ENCODE measurements at places on chromosomes 12 and 14. TPM values are rescaled to one million over a fixed set of nuclear protein-coding genes. Genes with fewer than 3 reads are reported as not detected.

FOXA1 gene
- polyA plus RNA-seq = 1.4 TPM

ERG28 gene
- 10.9 TPM for polyA plus RNA-seq

PIWIL1 gene
- polyA plus RNA-seq = not detected

DNA sequence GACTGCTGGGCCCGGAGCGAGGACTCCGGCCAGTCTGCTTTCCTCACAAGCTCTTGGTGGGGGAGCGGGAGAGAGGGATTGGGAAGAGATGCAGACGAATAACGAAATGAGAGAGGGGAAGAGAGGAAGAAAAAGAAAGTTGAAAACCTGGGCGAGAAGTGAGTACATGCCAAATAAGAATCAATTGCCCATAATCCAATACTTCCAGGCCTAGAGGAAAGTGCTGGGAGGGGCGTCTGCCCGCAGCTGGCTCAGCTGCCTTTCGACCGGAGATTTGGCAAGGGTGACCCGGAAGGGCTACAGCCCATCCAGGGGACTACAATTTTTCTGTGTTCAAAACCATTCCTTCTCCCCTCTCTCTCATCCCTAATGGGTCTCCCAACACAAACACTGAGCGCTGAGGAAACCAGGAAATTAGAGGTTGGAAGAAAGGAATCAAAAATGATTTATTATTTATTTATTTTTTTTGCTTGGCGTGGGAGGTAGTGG is 4.9 kb downstream of the NKX2-1 start:
- no peak overlapping the region for H3K27ac ChIP-seq
- no peak for DNase-seq
- no peaks in the 10 kb centered on the region for H3K36me3 ChIP-seq
- no peaks in the 10 kb centered on the region for H3K4me1 ChIP-seq

ABCD2 gene
- 0.03 TPM for polyA plus RNA-seq

GSG1 gene
- not detected for polyA plus RNA-seq

DNA sequence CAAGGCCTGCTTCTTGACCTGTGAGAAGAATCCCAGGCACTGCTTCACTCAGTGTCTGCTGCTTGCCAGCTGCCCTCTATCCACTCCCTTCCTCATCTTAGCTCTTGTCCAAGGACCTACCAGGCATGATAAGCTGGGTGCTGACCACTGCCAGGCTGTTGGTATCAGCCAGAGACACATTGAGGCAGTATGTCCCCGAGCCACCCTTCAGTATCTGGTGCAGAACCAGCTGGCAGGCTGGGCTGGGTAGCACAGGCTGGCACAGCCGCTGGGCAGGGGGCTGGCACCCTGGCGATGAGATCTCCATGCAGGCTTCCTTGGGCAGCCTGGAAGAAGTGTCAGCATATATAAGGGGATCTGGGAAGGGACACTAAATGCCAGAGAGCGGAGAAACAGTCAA is 10.5 kb downstream of the PMEL start:
- no peak for DNase-seq
- no peaks in the 10 kb centered on the region for H3K4me1 ChIP-seq
- no peak overlapping the region for H3K27ac ChIP-seq
- H3K27me3 ChIP-seq = no peaks in the 10 kb centered on the region

GPD1 gene
- polyA plus RNA-seq = 24.8 TPM
